IPS DF 19.7 (cell line): ENCODE measurements at places on chromosomes 11 and 22.

DNA sequence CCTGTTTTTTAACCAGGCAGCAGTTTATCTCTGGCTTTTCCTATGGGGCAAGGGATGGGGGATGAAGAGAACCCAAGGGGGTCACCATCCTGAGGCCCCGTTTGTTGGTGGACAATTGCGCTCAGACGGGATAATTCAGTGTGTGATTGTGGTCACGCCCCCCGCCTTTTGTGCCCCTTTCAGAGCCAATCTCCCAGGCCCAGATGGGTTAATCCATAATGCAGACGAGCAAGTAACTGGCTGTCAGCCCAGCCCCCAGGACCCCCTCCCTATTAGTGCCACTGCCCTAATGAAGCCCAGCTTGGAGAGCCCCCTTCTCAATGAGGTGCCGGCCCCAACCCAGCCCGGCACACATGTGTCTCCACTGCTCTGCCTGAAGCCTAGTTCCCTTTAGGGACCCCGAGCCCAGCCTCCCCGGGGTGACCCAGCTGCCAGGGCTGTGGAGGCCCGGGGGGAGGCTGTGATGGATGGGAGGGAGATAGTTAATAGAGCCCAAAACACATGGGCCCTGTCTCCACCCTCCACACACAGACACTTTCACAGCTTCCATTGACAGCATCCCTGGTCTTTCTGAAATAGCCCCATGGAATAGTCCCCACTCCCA lies 19.1 kb upstream of the ROBO3 start:
- DNase-seq = no peak

GRCh38 chr11:47438721-47439120 lies 10.2 kb downstream of the RAPSN start:
- no peak for DNase-seq

- no peak for DNase-seq
Measured at GRCh38 chr11:69921128-69922014, 102.2 kb upstream of the FGF3 start.

GRCh38 chr11:3950996-3951660 lies 95.7 kb downstream of the STIM1 start:
- peak; percentile 28 for DNase-seq

- DNase-seq = no peak
Measured at GRCh38 chr22:42990131-42990838, 24.7 kb downstream of the PACSIN2 start.

DNA sequence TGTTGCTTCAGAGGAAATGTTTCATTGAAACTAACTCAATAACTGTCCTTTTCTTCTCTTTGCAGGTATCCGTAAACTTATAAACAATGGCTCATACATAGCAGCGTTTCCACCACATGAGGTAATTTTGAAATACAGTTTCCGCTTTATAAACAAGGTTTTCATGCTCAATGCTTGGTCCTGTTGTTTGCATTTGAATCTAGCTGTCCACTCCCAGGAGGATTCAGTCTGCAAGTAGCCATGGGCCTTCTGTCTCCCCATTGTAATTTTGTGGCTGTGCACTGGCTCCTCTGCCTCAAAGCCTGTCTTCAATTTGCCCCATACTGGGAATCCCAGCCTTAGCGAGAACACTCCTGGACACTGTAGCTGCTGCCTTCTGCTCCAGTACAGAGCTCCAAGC lies 34.7 kb downstream of the MUC15 start:
- DNase-seq = no peak

- DNase-seq = no peak
Measured at GRCh38 chr22:20127318-20127868, 4.2 kb upstream of the ZDHHC8 start.

GRCh38 chr22:35970616-35971455 lies 57.8 kb downstream of the RBFOX2 start:
- DNase-seq = no peak

DNA sequence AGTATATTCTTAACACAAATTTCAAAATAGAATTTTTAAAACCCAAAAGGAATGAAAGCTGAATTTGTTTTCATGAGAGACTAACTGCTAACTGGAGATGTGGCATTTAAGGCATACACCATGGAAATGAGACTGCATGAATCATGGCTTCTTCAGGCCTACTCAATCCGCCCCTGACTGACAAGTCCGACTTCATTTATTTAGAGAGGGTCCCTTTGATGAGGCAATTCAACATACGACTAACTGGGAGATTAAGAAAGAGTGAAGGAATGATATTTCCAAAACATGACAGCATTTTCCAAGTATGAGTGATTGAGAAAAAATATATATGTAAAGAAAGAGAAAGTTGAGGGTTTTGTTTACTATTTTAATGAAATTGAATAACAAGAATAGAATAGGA lies 720.1 kb downstream of the DLG2 start:
- no peak for DNase-seq

- DNase-seq = no peak
Measured at GRCh38 chr11:106379712-106380111, 302.2 kb downstream of the AASDHPPT start.

GRCh38 chr11:103528596-103528995 lies 419.4 kb downstream of the DYNC2H1 start:
- no peak for DNase-seq

GRCh38 chr11:69356703-69357457 lies 62.9 kb downstream of the MYEOV start:
- no peak for DNase-seq

GRCh38 chr11:12171921-12172320 lies 61.5 kb downstream of the MICAL2 start:
- DNase-seq = no peak

DNA sequence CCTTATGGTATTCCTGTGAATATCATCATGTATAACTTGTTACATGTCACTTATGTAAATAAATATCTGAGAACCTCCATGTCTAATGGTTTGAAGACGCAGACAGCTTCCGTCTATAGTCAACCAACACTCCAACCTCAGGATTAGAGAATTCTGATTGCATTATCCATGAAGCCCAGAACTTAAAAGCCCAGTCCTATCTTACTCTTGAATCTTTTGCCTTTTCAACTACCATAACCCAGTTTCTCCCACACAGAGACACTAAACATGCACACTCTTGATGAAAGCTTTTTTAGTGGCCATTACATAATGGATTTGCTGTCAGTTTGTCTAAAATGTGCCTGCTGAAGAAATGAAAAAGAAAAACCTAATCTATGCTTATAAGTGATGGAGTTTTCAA lies 1219.2 kb downstream of the LRRC4C start:
- DNase-seq = no peak

GRCh38 chr11:17642370-17642769 lies 77.0 kb upstream of the MYOD1 start:
- DNase-seq = no peak

DNA sequence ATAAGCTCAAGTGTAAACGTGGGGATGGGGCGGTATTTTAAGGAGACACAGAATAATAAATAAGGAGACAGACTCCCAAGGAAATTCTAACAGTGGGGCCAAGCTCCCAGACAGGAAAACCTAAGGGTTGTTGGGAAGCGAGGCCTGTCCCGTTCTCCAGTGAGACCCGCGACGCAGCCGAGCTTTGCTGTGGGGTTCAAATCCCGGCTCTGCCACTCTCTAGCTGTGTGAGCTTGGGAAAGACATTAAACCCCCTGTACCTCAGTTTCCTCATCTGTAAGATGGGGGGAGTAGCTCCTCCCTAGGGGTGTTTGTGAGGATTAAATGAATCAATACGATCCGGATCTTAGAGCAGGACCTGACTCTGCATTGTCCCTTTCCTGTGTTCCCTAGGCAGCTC lies 106.8 kb downstream of the TRIM29 start:
- DNase-seq = no peak

GRCh38 chr22:49928555-49929210 lies 10.2 kb downstream of the CRELD2 start:
- no peak for DNase-seq

- no peak for DNase-seq
Measured at GRCh38 chr11:1459219-1459575, 27.4 kb downstream of the MOB2 start.

- DNase-seq = no peak
Measured at GRCh38 chr11:126188332-126189108, 22.9 kb downstream of the RPUSD4 start.

DNA sequence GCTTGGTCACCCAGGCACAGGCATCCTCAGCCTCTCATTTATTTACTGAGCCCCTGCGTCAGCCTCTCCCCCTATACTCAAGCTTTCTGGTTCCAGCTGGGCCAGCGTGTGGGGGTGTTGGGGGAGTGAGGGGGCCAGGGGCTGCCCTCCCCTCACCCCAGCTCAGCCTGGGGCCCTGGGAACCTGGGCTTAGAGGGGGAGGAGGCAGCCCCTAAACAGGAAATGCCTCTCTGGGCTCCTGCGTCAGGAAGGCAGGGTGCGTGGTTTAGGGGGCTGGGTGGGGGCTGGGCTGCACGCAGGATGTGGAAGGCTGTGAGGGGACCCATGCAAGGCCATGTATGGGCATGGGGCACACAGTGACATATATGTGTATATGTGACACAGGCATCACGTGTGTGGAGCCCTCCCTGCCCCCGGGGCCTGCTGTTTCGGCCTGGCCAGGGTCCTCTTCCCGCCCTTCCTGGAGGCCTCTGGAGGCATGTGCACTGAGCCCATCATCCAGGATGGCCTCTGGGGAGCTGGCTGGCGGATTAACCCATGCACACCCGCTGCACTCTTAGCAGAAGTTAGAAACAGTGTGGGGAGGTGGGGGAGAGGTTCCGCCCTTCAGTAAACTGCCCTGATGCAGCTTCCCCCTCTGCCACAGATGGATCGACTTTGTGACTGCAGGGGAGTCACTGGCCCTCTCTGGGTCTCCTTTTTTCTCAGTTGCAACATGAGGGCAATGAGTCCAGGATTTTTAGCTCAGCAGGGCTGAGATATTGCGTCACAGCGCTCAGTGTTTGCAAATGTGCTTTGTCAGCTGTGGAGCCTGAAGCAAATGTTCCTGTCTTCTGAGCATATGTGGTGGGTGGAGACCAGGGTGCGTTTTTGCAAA lies 1.1 kb upstream of the CD248 start:
- no peak for DNase-seq

DNA sequence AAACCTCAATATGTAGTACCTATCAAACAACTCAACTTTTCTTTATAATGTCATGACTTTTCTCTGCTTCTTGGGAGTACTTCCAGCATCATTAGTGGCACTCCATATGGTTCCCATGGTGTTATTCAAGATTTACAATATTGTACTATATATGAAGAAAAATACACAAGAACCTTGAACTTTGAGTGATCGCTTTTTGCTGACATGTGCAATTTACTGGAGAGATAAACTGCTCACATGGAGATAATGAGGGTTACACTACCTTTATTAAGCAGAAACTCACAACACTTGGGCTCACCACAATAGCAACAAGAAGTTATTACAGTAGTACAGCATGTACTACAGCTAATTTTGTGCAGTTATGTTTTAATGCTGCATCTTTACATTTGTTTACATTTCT lies 388.2 kb downstream of the DLG2 start:
- no peak for DNase-seq

DNA sequence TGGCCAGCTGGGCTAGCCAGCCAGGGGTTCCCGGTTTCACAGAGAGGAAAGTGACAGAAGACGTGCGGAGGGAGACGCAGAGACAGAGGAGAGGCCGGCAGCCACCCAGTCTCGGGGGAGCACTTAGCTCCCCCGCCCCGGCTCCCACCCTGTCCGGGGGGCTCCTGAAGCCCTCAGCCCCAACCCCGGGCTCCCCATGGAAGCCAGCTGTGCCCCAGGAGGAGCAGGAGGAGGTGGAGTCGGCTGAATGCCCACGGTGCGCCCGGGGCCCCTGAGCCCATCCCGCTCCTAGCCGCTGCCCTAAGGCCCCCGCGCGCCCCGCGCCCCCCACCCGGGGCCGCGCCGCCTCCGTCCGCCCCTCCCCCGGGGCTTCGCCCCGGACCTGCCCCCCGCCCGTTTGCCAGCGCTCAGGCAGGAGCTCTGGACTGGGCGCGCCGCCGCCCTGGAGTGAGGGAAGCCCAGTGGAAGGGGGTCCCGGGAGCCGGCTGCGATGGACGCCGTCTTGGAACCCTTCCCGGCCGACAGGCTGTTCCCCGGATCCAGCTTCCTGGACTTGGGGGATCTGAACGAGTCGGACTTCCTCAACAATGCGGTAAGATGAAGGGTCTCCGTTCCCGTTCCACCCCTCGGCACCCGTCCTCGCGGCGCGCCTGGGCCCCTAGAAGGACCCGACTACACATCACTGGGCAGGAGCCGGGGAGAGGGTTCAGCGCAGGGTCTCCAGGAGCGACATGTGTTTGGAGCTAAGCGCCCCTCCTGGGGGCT lies at the start of gene CREB3L1:
Gene CREB3L1 (plus strand): TSS at position 41 of the 765 bp plus-strand sequence. CDS start 450 bp downstream, at position 491.
- no peak for DNase-seq

GRCh38 chr11:128733440-128734102 lies 39.7 kb downstream of the FLI1 start:
- DNase-seq = peak; percentile 96

DNA sequence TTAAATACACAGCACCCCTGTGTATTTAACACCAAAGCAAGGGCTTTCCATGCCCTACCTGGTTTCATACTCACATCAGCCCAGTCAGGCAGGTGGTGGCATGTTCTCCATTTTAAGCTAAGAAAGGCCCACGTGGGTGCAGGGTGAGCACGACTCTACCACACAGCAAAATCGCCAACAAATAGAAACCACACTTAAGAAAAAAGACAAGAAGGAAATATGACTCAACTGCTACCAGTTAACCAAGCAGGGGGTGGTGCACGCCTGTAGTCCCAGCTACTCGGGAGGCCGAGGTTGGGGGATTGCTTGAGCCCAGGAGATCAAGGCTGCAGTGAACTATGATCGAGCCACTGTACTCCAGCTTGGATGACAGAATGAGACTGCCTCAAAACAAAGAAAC lies 35.2 kb upstream of the TFIP11 start:
- no peak for DNase-seq

GRCh38 chr11:3186166-3186953 lies 21.2 kb upstream of the OSBPL5 start:
- DNase-seq = no peak

DNA sequence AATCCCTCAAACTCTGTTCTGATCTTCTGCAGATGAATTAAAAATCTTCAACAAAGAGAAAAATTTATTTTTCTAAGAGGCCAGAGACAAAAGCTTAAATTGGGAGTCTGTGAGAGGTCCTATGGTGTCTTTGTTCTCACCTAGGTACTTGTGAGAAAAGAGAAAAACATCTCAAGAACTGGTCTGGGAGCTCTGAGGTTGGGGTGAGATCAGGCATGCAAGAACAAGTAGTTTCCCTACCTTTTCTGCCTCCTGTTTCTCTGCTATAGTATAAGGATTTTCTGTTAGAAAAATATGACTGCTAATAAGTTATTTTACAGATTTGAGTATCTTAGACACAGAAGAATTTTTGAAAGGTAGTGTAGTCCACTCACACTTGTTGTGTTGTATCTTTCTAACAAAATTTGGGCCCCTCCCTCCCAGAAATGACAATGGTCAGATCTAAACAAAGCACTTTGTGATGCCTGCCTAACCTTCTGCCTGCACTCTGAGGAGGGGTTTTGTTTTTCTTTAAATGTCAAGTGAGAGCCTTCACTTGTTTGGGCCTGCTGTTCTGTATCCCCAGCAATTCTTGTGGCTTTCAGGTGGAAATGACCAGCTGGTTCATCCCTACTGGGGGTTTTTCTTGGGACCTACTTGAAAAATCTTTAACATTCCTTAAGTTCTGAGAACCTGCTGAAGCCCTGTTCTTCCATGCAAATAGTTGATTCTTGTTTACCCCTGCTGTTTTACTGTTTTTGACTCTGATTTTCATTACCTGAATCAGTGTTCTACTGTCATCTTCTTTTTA lies 13.6 kb upstream of the OR51S1 start:
- peak; percentile 84 for DNase-seq

GRCh38 chr11:61161190-61162091 lies at the start of gene VPS37C:
TSS of gene VPS37C (minus strand) at chr11:61161426. CDS start at chr11:61138829, 22,597 bp downstream.
- DNase-seq = no peak
